Stimulated activated CD8-positive, alpha-beta memory T cell treated with anti-CD3 and anti-CD28 coated beads, Interleukin-4, amount 100 ng/mL, for 4 hours (primary cell): ENCODE measurements at places on chromosomes 1 and 21.

DNA sequence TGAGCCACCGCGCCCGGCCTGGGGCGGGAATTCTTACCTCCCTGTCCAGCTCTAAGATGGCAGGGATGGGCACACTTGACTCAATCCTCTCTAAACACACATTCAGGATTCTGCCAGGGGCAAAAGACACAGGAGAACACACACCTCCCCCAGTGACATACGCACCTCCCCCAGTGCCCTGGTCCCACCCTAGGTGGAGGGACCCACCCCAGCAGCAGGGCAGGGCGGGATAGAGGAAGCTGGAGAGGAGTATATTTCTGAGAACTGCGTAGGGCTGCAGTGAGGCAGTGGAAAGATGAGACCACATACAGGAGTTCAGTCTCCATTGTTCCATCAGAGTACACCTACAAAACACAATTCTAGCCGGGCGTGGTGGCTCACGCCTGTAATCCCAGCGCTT, 92.5 kb downstream of the SDCCAG8 start:
- no peak for DNase-seq

GRCh38 chr1:16984717-16985116, 4.3 kb upstream of the MFAP2 start:
- no peak for DNase-seq

DNA sequence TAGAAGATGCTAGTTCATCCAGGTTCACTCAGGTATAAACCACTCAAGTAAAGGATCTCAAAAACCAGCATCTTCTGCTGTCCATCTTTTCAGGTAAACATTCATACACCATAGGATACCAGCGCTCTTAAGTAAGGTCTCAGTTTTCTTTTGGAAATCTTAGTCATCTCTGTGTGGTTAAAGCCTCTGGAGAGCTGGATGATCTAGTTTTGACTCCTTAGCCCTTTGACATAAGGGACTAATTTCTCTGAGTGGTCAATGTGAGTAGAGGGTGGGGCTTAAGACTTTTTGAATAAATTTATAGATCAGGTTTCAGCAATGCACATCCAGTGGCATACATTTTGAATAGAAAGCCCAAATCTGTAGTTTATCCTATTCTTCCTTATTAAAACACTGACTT, 92.3 kb downstream of the CTH start:
- no peak for DNase-seq

DNA sequence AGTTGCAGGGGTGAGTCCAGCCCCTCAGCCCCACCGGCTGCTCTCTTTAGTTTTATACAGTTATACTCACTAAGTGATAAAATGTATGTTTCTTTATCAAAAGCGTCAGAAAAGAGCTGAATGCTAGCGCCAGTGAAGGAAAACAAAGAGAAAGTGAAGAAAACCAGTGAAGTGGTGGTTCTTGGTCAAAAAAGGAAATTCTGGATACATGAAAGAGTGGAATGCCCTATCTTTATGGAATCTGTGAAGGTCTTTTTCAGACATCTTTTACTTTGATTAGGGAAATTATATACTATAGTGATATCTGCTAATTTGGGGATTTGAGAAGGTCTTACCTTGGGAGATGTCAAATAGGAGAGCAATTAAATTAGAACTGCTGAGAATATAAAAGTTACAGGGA, 41.3 kb downstream of the GPR3 start:
- no peak for DNase-seq

DNA sequence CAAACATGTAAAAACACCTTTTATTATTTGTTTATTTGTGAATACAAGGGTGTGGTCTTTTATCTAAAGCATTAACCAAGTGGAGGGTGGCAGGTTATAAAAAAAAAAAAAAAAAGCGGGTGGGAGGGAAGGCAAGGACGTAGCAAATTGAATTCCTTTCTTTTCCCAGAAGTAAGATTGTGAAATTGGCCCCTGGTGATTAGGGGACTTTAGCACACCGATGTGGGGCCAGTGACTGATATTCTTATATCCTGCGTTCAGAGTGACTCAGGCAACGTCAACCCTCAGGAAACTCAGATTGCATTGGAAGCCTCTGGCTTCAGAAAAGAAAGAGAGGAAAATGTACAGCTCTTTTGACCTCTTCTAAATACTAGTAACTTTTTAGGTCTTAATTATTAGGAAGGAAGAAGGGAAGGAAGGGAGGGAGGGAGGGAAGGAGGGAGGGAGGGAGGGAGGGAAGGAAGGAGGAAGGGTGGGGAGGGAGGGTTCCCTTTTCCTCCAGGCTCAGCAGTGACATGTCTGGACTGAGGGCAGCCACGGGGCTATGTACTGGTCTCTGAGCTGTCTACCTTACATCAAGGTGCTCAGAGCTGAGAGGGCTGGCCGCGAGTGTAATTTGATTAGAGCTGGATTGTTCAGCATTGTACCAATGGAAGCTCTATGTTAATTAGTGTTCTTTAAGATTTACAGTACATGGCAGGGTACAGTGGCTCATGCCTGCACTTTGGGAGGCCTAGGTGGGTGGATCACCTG, 30.2 kb downstream of the EVA1C start:
- no peak for DNase-seq

DNA sequence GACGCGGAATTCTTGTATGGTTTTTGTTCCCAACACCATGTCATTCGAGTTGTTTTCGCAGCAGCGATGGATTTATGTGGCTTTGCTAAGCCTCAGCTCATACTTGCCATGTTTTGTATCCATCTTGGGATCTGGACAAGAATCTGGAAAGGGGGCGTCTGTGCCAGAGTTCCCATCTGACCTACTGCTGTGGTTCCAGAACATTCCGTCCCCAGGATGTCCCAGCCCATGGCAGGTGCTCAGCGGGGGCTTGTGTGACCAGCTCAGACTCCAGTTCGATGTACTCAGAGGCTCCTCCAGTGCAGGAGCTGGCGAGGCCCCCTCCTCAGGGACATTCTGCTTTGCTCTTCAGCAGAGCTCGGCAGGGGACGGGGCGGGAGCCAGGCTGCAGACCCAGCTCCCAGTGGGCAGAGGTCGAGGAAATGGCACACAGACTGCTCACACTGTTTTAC, 24.0 kb upstream of the ADARB1 start:
- no peak for DNase-seq

DNA sequence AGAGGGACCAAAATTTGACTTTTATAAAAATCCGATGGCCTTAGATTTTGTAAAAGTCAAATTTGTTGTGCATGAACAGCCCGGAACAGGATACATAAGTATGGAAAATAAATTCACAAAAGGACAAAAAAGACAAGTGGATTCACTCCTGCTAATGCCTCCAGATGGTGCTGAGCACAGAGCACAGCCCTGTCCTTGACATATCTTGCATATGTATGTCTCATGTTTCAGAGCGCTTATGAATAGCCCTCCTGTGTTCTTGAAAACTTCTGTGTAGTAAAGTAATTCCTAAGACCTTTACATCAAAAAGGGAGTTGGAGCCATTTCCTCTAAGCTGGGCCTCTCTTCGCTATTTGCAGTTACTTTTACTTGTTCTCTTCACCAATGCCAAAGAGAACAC, 110.7 kb upstream of the RAB3GAP2 start:
- no peak for DNase-seq

DNA sequence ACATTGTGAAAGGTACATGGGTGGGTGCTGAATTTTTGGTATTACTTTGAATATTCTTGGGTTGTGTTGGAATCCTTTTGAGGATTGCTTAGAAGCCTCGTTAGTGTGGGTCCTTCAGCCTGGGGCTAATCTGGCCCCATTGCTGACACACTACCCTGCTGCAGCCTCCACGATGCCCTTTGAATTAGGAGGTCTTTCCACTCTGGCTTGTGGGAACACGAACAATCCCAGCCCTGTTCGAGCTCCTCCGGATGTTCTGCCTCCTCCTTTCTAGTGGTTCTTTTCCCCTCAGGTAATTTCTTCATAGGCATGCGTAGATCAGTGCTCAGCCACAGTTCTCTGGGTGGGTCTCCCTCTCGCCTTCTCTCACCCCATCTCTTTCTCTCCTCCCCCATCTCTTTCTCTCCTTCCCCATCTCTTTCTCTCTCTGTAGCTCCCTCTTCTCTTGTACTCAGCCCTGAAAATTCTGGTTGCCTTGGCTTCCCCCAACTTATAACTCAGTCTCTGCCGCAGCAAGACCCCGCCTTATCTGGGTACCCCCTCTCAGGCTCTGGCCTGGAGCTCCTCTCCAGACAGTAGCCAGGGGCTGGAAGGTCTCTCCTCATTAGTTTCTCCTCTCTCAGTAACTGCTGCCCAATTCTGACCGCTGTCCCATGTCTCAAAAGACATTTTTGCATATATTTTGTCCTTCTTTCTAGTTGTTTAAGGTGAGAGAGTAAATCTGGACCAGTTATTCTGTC, 46.0 kb upstream of the SLC19A1 start:
- DNase-seq = no peak

GRCh38 chr1:30413111-30413440, 310.3 kb downstream of the MATN1 start:
- DNase-seq = no peak

GRCh38 chr1:97262842-97263241, 541.3 kb downstream of the PTBP2 start:
- DNase-seq = no peak
